Osteocyte (in vitro differentiated cells): ENCODE measurements at places on chromosomes 6 and 20. TPM values are rescaled to one million over a fixed set of nuclear protein-coding genes. Genes with fewer than 3 reads are reported as not detected.

- H3K36me3 ChIP-seq, result no peaks in the 10 kb centered on the region
- DNase-seq, result no peak
- peaks cover 50% of the 10 kb centered on the region for H3K27me3 ChIP-seq
- H3K4me1 ChIP-seq, result no peaks in the 10 kb centered on the region
- H3K27ac ChIP-seq, result no peak overlapping the region
Observed at GRCh38 chr6:111129013-111129412, 41.7 kb downstream of the SLC16A10 start.

DNA sequence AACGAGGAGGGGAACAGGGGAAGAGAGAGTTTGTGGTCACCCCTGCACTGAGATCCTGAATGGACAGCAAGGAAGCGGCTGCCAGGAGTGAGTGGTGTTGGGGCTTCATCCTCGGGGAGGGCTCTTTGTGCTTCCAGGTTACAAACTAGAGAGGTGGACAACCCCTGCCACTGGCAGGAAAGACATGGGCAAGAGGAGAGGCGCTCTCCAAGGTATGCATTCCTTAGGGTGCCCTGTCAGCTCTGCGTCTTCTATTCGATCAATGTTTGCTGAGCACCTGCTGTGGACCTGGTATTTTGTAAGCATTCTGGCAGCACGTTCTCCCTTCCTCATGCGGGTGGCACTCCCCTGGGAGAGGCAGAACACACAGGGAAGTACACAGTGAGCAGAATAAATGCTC lies 93.6 kb downstream of the CDH4 start:
- no peaks in the 10 kb centered on the region for H3K36me3 ChIP-seq
- no peak overlapping the region for H3K27ac ChIP-seq
- no peak overlapping the region for H3K4me3 ChIP-seq
- no peaks in the 10 kb centered on the region for H3K27me3 ChIP-seq
- no peaks in the 10 kb centered on the region for H3K4me1 ChIP-seq
- DNase-seq, result no peak

- no peak for DNase-seq
- no peak overlapping the region for H3K4me3 ChIP-seq
- H3K36me3 ChIP-seq, result no peaks in the 10 kb centered on the region
Observed at GRCh38 chr6:11828262-11828870, 49.8 kb upstream of the ADTRP start.

DNA sequence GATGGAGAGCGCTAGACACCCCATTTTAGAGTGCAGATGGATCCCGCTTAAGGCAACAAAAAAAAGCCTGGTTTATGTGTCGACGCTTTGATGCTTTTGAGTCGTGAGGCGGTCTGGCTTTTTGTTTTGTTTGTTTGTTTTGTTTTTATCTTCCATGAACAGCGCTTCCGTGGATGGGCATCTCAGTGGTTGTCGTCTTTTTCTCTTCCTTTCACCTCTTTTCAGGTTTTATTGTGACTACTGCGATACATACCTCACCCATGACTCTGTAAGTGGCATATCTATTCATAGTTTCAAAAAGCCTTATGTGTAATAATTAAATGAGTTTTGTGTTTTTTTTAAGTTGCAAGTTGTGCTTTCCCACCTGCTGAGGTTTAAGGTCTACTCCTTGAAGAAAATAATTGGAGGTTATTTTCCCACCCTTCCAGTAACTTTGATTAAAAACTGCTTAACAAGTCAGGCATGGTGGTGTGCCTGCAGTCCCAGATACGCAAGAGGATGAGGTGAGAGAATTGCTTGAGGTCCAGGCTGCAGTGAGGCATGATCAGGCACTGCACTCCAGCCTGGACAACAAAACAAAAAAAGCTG lies 476 bp downstream of the SNRPC start:
- H3K27me3 ChIP-seq, result no peaks in the 10 kb centered on the region
- no peak for DNase-seq
- no peak overlapping the region for H3K27ac ChIP-seq
- peaks cover 4% of the 10 kb centered on the region for H3K4me1 ChIP-seq
- H3K36me3 ChIP-seq, result peaks cover 11% of the 10 kb centered on the region

DNA sequence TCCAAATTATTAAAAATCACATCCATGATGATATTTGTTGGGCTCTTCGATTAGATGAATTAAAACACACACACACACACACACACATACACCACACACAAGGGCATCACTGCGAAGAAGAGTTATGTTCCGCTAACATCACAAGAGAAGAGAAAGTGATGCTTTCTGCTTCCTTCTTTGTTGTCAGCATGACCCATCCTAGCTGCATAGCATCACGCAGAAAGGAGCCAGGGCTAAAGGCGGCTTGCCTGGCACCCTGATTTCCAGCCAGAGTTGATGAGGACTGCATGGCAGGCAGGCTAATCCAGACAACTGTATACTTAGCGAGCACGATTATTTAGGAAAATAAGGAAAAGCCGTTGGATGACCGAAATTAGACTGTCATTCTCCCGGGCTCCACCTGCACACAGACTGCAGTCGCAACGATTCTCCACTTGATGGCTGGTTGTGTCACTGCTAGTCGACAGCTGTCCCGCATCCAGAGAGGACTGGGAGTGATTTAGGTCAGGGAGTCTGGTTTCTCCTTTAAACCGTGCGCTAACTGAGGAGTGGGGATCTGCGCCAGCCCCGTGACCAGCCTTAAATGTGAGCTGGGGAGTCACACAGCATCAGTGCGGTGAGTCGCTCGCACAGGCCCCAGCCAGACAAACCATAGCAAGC lies 70.6 kb upstream of the SOX4 start:
- no peak for DNase-seq
- no peak overlapping the region for H3K4me3 ChIP-seq
- peaks cover 5% of the 10 kb centered on the region for H3K27me3 ChIP-seq
- H3K27ac ChIP-seq, result no peak overlapping the region
- H3K4me1 ChIP-seq, result no peaks in the 10 kb centered on the region

DNA sequence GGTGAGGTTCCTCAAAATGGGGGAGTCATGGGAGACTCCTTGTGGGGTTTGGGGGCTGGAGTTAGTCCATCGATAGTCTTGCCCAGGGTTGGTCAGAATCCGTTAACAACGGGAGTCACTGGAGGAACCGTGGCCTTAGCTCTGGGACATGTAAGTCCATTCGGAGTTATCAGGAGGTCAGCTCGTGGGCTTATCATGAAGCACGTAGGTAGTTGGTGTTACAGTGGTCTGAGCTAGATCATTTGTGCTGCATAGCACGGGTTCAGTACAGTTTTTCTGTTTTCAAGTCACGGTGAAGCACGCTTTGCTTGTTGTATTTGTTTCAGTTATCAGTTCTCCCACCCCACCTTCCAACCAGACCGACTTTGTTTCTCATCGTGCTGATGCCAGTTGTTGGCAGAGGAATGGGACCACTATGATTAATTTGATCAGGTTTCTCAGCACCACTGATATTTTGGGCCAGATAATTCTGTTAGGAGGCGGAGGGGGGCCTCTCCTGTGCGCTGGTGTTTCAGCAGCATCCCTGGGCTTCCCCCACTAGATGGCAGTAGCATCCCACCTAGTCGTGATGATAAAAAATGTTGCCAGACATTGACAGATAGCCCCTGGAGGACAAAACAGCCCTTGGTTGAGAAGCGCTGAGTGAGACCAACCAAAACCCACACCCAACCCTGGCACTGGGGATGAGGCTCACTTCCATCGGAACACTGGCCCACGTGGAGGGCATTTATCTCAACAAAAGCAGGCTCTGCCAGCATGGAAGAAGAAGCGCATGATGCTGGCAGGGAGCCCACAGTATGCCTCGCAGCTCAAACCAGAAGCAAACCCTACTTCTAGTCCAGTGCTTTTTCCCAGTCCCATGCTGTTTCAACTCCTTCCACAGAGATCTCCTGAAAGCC lies 2.2 kb upstream of the APMAP start:
- peak; percentile 93 for DNase-seq
- no peak overlapping the region for H3K4me3 ChIP-seq
- H3K27me3 ChIP-seq, result peaks cover 25% of the 10 kb centered on the region
- no peaks in the 10 kb centered on the region for H3K36me3 ChIP-seq
- peak overlapping the region; percentile 53 for H3K27ac ChIP-seq

DNA sequence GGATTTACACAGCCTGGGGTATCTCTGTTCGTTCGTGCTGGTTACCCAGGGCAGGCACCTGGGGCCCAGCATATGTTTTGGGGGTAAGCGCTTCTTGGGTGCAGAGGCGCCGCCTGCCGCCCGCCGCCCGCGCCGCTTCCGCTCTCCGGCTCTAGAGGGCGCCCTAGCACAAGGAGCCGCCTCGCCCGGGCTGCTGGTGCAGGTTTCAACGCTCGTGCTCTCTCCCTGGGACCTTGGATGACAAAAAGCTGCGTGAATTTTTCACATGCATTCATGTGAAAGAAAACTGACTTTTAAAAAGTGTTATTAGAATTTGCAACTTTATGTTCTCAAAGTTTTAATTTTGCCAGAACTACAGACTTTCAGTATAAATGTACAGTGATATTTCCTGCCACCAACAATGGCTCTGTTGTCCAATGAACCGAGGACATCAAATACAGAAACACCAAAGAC lies 32.5 kb downstream of the PRR18 start:
- no peak overlapping the region for H3K4me3 ChIP-seq
- DNase-seq, result peak; percentile 92
- H3K27me3 ChIP-seq, result peaks cover 37% of the 10 kb centered on the region
- H3K4me1 ChIP-seq, result no peaks in the 10 kb centered on the region
- no peak overlapping the region for H3K27ac ChIP-seq
- no peaks in the 10 kb centered on the region for H3K36me3 ChIP-seq

- H3K27ac ChIP-seq, result no peak overlapping the region
- no peaks in the 10 kb centered on the region for H3K27me3 ChIP-seq
- H3K4me1 ChIP-seq, result peaks cover 15% of the 10 kb centered on the region
- no peak for DNase-seq
- H3K36me3 ChIP-seq, result peaks cover 23% of the 10 kb centered on the region
Observed at GRCh38 chr20:63891061-63892002, 3.6 kb upstream of the DNAJC5 start.

The OPN5 gene
- total RNA-seq, result not detected in 2 replicates

The PNPLA1 gene
- not detected in 2 replicates for total RNA-seq

The LTB gene
- total RNA-seq, result not detected in 2 replicates

The RUNX2 gene
- 25.3 and 28.1 TPM in 2 replicates for total RNA-seq
